ENCODE measurements at places on chromosomes 2 and 18. TPM values are rescaled to one million over a fixed set of nuclear protein-coding genes. Genes with fewer than 3 reads are reported as not detected.

Gene TMEM17
- total RNA-seq: 1.8 TPM

Gene IKZF2
- 5.1 TPM for total RNA-seq

Gene GKN1
- total RNA-seq: not detected

Gene CD28
- total RNA-seq: under 0.01 TPM

Gene TSN
- 30.9 TPM for total RNA-seq

Gene PLGLB2
- total RNA-seq: 1.1 TPM

Gene GKN2
- total RNA-seq: not detected

Gene KLF11
- total RNA-seq: 3.7 TPM

Gene VWC2L
- not detected for total RNA-seq

Gene PCARE
- total RNA-seq: not detected

Gene INHA
- total RNA-seq: 0.46 TPM

Gene APCDD1
- total RNA-seq: 0.09 TPM

Gene MRO
- total RNA-seq: 0.18 TPM

All from smooth muscle cell of bladder (primary cell).